ENCODE measurements at places on chromosomes 5 and 9.

- DNase-seq = no peak
Observed at GRCh38 chr9:107325842-107326241, 42.8 kb downstream of the RAD23B start.

DNA sequence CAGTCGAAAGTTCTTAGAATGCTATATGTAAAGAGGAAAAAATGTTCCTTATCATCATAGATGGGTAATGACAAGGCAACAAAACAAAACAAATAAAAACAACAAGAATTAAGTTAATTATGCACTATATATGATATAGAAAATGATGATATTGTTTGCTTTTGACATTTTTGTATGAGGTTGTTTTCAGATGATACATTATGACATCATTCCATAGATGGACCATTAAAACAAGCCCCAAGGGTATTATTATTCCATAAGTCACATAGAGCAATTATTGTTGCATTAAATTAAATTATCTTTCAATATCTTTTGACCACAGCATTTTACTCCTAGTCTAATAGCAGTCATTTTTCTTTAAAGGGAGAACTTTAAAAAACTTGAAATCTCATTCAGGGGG is 56.5 kb upstream of the RICTOR start:
- no peak for DNase-seq

- DNase-seq = no peak
Observed at GRCh38 chr5:120703918-120704587, 240.0 kb downstream of the PRR16 start.

- DNase-seq = no peak
Observed at GRCh38 chr5:72485430-72485974, 21.7 kb downstream of the ZNF366 start.

DNA sequence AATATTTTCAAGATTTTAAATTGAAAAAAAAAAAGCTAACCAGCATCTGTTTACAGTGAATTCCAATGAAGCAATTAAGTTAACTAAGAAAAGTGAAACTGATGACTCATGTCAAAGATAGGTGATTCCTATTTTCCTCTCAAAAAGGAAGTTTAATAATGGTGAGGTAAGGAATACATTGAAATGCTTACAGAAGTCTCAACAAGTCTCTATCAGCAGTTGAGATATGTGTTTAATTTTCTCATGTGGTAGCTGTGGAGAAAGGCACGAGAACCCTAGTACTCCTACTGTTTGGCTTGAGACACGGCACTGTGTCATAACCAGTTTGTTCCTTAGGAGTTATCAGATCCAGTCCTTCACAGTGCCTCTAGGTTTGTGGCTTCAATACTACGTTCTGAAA is 114.5 kb downstream of the SLC25A46 start:
- DNase-seq = no peak

All from T-helper 22 cell (primary cell).